ENCODE measurements at places on chromosomes 1 and 21.

DNA sequence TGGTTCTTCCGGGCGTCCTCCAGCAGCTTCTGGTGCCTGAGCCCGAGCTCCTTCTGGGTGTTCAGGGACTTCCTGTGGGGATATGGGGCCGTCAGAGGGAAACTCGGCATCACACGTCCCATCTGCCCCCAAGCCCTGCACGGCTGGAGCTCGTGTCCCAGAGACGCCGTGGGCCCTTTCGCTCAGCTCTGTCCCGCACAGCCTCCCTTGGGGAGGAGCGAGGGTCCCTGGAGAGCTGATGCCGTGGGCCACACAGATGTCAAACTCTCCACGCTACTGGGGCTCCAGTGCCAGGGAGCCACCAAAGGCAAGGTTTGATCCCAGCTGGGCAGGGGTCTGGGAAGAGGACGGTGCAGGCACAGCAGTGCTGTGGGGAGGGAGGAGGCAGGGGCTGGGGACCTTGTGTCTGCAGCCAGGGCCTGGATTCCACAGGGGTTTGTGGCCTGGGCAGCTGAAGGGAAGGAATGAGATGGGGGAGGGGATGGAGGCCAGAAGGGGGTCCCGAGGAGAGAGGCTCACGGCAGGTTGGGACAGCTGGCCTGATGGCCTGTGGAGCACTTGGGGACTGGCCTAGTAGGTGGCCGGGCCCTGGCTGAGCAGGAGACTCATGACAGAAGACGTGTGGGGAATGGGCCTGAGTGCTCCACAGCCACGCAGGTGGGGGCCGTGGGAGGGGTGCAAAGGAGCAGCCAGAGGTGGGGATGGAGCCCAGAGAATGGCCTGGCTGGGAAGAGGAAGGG is 30.4 kb downstream of the CFAP74 start:
- no peak for DNase-seq

DNA sequence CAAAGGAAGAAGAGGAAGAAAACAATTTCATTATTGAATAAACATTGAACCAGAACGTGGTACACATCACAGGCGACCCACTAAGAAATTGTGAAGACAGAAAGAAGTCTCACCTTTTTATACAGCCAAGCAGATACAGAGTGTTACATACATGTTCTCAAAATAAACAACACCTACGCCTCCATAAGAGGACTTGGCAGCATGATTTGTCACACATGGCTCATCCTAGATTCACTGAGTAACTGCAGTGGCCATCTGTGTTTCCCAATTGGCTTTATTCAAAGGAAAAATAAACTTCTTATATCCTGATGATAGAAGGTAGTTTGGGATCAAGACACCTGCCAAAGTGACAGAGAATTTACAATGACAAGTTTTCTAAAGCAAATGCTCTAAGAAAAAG is 7.6 kb upstream of the KRTAP19-8 start:
- DNase-seq = no peak

GRCh38 chr1:41846625-41847405 is 71.9 kb downstream of the HIVEP3 start:
- no peak for DNase-seq

GRCh38 chr1:238265866-238266265 is 375.1 kb upstream of the ZP4 start:
- no peak for DNase-seq

DNA sequence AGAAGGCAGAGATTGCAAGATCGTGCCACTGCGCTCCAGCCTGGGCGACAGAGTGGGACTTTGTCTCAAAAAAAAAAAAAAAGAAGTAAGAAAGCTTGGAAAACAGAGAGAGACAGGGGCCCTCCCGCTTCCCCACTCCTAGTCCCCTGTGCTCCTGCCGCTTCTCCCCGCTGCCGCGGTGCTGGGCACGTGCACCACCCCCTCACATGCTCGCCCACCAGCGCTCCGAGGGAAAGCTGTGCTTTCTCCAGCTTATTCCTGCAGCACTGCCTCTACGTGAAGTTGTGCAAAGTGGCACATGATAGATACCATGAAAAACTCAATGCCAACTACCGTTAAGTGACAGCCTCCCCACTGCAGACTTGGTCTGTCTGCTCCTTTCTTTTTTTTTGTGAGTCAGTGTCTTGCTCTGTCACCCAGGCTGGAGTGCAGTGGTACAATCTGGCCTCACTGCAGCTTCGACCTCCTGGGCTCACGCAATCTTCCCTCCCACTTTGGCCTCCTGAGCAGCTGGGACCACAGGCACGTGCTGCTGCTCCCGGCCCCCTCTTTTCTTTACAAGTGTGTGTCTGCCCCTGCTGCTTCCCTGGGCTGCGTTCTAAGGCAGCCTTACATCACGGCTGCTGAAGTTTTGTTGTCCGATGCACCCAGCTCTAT is 15.4 kb downstream of the SLX9 start:
- no peak for DNase-seq

DNA sequence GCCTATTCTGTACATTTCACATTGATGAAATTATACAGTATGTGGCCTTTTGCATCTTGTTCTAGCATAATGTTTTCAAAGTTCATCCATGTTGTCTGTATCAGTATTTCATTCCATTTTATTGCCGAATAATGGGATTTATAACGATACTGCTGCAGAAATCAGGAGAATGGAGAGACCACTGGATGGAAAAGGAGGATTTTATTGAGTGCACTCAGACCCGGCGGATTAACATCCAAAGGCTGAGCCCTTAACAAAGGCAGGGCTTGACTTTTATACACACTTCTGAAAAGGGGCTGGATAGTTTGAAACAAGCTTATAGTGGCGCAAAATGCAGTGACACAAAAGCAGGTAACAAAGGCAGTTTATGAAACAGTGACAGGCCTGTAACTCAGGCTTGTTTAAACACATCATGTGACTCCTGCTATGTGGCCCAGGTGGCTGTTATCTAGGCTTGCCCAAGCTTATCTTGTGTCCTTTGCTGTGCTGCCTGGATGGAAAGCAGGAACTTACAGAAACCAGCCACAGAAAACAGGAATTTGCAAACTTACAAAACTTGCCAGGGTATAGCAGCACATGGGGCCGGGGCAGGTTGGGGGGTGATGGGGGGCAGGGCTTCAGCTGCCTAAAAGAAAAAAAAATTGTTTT is 32.8 kb upstream of the KCNJ15 start:
- DNase-seq = no peak

DNA sequence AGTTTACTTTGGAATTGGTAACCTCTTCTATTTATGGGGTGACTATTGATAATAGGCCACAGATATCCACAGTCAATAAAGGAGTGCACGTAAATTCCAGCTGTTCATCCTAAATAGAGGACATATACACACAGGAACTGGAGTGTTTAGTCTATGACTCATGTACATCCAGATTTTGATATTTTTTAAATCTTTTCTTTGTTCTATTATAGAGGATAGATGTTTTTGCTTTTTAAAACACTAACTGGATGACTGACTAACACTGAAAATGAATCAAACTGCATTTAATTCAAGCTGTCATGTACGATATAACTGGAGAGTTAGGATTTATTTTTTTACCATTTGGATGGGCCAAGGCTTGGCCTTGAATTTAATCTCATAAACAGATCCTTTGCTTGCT is 45.9 kb downstream of the RGL1 start:
- no peak for DNase-seq

- DNase-seq = peak; percentile 54
These were observed 643 bp downstream of the CFAP298 start for GRCh38 chr21:32611471-32611997.

DNA sequence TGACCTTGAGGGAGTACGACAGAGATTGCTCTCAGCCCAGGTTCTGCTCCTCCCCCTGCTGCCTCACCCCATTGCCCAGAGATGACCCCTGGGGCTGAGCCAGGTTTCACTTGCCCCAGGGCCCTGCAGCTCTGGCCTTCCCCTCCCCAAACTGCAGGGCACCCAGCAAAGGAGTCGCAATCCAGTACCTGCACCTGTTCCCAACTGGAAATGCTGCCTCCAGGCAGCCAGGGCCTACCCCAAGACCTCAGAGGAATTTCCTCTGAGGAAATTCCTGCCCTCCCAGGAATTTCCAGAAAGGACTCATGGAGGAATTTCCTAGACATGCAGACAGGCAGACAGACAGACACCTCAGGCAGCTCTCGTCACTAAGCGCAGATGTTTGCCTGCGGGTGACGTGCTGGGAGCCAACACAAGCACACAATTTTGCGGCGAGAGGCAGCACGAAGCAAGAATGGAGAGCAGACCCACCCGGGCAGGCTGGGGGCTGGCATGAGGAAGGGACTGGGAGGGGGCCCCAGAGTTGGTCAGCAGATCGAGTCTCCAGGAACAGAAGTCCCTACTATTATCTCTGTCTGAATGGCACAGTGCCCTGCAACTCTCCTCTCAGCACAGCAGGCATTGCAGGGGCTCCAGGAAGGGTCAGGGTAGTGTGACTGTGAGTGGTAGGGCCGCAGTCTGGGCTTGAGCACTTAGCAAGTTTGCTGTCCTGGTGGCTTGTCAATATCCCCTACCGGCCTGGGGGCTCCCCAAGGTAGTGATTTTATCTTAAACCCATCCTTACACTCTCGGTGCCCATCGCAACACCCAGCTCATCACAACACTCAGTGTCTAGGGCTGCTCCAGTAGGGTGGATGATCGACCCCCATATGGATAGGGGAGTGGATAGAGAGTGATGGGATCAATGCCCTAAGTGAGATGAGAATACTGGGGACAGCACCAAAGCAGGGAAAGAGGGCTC is 2.9 kb upstream of the EFNA1 start:
- DNase-seq = no peak

- DNase-seq = no peak
These were observed 161.8 kb downstream of the DYRK1A start for GRCh38 chr21:37528150-37528937.

- no peak for DNase-seq
These were observed 45.2 kb downstream of the MAN1A2 start for GRCh38 chr1:117412472-117412871.

- no peak for DNase-seq
These were observed 37.1 kb downstream of the EIF2B3 start for GRCh38 chr1:44949286-44949685.

DNA sequence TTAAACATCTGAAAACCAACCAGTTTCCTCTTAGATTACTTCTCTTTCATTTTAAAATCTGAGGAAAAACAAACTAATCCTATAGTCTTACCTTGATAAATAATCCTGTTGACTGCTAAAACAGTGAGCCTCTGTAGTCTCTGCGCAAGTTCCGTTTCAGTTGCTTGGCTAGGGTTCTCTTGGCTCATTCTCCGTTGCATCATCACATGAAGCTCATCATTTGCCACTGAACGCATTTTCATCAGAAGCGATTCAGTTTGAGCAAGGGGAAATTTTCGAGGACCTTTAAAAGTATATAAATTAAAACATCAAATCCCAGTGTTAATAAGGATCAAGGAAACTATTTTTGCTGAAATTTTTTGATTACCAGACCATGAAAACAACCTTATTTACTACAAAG is 96.7 kb upstream of the GNG4 start:
- DNase-seq = no peak

DNA sequence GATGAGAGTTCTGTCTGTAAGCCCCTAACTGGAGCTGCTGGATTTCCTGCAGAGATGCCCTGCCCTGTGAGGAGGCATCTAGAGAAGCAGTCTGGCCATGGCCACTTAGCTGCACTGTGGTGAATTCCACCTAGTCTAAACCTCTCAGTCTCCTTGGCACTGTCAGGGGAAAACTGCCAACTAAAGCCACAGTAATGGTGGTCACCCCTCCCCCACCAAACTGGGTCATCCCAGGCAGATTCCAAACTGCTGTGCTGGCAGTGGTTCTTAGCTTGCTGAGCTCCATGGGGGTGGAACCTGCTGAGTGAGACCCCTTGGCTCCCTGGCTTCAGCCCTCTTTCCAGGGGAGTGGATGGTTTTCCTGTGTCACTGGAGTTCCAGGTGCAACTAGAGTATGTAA is 740.6 kb downstream of the RWDD3 start:
- no peak for DNase-seq

DNA sequence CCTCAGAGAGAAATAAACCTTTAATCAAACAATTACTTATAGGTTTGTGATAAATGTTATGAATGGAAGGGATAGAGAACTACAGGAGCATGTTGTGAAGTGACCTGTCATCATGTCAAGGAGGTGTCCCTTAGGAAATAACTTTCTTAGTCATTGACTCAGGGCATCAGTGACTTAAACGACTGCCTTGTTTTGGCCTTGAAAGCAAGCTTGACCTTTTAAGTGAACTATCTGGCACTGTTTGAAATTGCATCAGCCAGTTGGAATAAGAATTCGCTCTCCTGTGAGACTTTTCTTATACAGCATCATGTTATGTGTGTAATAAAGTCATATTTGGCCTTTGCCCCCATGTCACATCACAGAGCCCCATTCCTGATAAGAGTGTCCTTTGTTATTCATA is 30.9 kb downstream of the LRRC8B start:
- DNase-seq = no peak

DNA sequence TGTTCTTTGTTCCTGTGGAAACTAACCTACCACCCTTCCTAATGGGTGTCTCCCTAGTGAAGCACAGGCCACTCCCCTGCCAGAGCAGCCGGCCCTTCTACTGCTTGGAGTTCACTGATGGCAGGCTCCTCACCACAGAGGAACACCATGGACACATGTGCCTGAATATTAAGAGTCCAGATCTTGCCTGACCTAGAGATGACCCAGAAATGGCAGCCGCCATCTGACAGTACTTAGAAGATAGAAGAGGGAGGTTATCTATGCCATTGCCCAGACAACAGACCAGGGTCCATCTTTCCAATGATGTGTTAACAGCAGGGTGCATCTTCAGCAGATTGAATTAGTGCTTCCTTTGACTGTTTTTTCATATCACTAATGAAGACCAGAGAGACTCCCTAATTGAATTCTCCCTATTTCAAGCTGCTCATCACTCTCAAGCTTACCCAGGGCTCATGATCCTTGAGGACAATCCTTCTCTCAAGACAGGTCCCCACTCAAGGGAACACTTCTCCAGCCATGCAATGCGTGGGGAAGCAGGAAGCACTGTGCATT is 59.8 kb downstream of the PLEKHA6 start:
- DNase-seq = no peak

DNA sequence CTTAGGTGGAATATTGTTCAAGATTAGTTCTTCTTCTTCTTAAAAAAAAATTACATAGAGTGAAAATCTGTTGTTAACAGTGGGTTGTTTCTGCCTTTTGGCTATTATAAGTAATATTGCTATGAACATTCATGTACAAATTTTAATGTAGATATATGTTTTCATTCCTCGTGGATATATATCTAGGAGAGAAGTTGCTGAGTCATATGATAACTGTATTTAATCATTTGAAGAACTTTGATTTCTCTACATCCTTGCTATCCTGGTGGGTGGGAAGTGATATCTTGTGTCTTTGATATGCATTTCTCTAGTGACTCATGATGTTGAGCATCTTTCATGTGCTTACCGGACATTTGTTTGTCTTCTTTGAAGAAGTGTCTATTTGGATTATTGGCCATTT is 29.9 kb downstream of the MAST2 start:
- DNase-seq = no peak

All from HEK293T (cell line).